ENCODE measurements at places on chromosomes 12 and 14.
A peak's percentile ranks its signal among the peaks of the same experiment; 100 is the strongest.

GRCh38 chr14:77097006-77097699 is 905 bp upstream of the CIPC start:
- DNase-seq, result no peak

DNA sequence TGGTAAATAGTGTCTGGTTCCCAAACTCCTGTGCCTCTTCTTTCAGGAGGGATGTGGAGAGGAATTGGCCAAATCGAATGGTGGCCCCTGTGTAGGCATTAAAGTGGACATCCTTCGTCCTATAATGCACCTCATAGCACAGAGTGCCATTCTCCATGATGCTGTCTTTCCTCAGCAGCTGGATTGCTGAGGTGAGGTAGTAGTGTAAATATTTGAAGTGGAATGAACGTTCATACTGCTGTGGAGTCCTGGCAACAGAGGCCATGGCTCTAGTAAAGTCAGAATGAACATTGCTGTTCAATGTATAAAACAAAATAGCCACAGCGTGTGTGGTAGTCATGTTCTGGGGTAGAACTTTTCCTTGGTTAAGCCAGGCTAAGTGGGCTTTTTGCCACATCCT is 2.7 kb downstream of the ART4 start:
- no peak for DNase-seq

- no peak for DNase-seq
These were observed 600 bp downstream of the SYT10 start for GRCh38 chr12:33438851-33439586.

- no peak for DNase-seq
These were observed 39.7 kb downstream of the FOS start for GRCh38 chr14:75318353-75318752.

DNA sequence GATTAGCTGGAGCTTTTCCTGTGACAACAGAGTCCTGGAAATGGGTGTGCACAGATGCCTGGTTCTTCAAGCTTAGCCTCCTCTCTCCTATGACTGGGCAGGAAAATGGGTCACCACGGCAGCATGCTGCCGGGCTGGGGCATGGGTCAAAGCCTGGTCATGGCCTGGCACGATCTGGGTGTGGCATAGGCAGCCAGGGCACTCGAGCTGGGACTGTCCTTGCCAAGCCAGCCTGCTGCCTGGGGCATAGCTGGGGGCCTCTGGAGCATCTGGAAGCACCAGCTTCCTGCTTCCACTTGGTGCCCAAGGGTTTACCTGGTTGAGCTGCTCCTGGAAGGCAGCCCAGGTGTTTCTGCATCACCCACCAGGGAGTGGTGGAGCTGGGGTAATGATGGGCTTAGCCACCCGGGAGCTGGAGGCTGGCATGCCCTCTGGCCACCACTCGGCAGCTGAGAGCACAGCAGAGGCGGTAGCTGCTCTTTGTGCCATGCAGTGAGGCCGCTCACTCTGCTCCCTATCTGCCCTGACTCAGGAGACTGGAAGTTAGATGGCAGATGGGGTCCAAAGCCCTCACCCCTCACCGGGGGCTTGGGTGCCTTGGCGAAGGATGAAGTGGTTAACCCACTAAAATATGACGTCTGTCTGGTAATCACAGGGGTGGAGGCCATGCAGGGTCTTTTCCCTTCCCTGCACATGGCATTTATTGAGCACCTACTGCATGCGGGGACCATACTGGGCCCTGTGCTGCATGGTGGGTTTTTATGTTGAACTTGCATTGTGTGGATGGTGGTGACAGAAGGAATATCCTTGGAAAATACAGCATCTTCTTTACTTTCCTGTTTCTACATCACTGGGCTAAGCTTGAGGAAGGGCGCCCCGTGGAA is 1.7 kb downstream of the OTUB2 start:
- DNase-seq, result no peak

DNA sequence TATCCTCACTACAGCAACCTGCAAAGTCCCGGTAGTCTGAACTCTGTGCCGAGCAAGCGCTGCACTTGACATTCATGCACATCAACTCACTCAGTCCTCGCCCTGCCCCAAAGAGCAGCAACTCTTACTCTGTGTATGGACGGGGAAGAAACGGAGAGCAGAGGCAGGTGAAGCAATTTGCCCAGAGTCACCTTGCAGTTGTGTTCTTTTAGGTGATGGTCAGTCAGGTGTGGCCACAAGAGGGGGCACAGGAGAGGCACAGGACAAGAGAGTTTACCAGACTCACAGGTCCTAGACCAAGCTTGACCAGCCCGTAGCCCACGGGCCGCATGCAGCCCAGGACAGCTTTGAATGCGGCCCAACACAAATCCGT is 39.1 kb downstream of the TSPAN11 start:
- DNase-seq, result no peak

GRCh38 chr12:112303004-112303403 is 79.2 kb downstream of the HECTD4 start:
- peak; percentile 20 for DNase-seq

DNA sequence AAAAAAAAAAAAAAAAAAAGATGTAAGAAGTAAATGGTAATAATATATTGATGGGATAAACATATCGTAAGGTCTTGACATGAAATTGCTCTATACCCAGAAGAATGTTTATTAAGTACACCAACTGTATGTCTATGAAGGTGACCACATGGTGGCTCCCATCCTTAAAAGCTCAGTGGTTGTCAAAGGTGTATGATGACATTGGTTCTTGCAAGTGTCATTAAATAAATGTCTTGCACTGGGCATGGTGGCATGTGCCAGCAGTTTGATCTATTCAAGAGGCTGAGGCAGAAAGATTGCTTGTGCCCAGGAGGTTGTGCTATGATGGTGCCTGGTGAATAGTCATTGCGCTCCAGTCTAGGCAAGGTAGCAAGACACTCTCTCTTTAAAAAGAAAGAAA is 10.4 kb downstream of the CCT2 start:
- DNase-seq, result no peak

GRCh38 chr14:38931969-38932652 is 170.9 kb downstream of the SEC23A start:
- DNase-seq, result no peak

DNA sequence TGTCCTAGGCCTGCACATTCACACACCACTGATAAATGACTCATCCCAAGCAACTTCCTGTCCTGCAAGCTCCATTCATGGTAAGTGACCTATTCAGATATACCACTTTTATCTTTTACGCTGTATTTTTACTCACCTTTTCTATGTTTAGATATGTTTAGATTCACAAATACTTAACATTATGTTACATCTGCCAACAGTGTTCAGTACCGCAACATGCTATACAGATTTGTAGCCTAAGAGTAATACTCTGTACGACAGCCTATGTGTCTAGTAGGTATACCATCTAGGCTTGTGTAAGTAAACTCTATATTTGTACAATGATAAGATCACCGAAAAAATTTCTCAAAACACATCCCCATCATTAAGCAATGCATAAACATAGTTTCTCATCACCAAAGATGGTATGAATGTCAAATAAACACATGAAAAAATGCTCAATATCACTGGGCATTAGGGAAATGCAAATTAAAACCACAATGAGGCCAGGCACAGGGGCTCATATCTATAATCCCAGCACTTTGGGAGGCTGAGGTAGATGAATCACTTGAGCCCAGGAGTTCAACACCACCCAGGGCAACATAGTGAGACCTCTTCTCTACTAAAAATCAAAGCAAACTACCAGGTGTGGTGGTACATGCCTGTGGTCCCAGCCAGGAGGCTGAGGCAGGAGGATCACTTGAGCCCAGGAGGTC is 20.7 kb downstream of the ATXN2 start:
- DNase-seq, result no peak

DNA sequence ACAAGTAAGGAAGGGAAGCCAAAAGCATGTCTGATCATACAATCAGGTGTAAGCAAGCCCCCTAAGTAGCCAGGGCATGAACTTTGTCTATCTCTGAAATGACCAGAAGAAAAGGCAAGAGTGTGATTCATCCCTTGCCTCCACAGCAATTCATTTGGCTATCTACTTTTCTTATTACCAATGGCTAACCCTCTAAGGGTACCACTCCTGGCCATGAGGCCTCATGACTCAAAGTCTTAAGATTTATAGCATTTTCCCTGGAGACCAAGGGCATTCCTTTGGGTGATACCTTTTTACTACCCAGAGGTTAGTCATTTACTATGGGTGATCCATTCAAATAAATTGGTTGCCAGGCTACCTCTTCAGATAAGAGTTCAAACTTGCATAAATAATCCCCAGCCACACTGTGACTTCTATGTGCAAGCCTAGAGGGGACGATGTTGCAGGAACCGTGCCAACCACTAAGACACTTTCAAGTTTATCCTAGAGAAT is 1.5 kb upstream of the LGALS3 start:
- DNase-seq, result no peak

GRCh38 chr14:82398256-82398655 is 864.6 kb upstream of the SEL1L start:
- DNase-seq, result no peak

DNA sequence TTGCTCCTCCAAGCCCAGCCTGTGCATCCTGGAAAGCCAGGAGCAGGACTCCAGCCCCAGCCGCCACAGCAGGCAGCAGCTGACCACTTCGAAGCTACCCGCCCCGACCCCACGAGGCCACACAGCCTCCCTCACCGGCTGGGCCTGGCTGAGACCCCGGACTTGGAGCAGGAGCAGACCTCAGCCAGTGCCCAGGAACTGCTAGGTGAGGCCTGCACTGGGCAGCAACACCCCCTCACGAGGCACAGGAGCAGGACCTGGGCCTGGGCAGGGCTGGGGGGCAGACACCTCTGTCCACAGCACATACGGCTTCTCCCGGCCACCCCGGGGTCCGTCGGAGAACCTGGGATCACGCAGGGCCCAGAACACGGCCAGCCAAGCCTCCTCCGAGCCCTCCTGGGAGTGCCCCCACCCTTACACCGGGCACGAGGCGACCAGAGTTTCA is 137.4 kb upstream of the C14orf180 start:
- no peak for DNase-seq

- no peak for DNase-seq
These were observed 161.2 kb downstream of the PRKCH start for GRCh38 chr14:61482348-61483206.

DNA sequence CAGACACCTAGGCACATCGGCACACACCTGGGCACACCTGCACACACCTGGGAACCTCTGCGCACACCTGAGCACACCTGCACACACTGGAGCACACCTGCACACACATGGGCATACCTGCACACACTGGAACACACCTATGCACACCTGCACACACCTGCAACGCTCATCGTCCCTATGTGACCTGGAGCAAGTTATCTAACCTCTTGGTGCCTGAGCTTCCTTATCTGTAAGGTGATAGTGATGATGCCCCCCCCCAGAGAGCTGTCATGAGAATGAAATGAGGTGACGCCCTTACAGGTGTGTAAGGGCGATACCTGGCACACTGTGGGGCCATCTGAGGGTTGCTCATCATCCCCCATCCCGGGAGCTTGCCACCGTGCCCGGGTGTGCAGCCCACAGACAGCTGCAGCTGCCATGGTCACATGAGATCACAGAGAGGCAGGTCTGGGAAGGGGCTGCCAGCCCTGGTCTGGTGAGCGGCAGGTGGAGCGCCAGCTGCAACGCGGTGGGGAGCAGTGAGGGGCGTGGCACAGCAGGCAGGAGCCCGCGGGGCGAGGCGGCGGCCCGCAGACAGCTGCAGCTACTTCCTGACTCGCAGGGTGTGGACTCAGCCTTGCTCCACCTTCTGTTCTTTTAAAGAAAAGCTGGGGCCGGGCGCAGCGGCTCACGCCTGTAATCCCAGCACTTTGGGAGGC is 59.9 kb upstream of the FBRSL1 start:
- DNase-seq, result no peak

DNA sequence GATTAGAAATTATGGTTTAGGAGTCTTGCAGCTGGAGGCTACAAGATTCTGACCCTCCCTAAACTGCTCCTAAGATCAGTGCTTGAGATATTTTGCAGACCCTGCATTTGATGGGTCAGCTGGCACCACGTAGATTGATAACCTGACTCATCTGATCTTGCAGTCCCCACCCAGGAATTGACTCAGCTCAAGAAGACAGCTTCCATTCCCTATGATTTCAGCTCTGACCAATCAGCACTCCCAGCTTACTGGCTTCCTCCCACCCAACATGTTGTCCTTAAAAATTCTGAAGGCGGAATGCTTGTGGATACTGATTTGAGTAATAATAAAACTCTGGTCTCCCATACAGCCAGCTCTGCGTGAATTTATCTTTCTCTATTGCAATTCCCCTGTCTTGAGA is 23.2 kb upstream of the MTHFD1 start:
- DNase-seq, result no peak

GRCh38 chr12:56766535-56766934 is 3.4 kb downstream of the HSD17B6 start:
- DNase-seq, result no peak

- no peak for DNase-seq
These were observed 26.4 kb downstream of the KCNK13 start for GRCh38 chr14:90088176-90088575.

DNA sequence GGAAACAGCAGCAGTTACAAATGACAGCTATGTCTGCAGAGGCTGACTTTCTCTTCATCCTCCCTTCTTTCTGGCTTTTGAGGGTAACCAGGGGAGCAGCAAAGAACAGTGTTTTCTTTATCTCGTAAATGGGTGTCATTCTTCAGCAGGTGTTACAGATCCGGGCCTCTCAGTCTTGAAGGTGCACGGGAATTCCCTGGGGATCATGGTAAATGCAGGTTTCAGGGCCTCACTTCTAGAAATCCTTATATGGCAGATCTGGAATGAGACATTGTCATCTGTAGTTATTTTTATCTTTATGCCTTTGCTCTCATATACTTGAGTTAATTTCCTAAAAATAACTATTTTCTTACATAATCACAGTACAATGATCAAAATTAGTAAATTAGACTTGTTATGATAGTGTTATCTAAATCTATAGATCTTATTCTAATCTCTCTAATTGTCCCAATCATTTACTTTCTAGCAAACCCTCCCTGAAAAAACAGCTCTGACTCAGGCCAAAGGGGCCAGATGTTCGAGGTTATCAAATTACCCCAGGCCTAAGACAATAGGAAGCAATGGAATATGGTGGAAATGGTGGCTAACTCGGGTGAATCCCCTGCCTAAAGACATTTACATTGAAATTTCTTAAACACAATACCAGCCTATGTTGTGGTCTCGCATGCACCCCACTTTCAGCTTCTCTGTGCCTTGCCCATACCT is 145.0 kb downstream of the CAND1 start:
- DNase-seq, result no peak

- DNase-seq, result no peak
These were observed 82.5 kb downstream of the LMO3 start for GRCh38 chr12:16523284-16523950.

- no peak for DNase-seq
These were observed 94.5 kb downstream of the PLXNC1 start for GRCh38 chr12:94242901-94243300.

- no peak for DNase-seq
These were observed 191.5 kb downstream of the NTF3 start for GRCh38 chr12:5623411-5623810.

GRCh38 chr14:88299865-88300530 is 23.1 kb downstream of the KCNK10 start:
- no peak for DNase-seq

DNA sequence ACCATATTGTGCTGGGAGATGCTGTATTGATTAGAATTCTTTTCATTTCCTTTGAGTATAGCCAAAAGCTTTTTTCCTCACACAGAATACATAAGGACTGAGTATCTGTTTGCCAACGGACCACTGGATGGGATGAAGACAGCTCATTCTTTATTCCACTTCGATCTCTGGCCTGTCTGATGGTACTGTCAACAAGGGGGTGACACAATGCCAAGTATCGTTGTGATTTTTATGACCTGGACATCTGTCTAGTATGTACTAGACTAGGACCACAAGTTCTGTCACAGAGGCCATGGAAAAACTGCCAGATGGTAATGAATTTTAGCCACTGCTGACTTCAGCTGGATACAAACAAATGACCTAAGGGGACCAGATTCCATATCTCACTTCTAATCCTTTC is 502.7 kb downstream of the SOX5 start:
- no peak for DNase-seq

- DNase-seq, result no peak
These were observed 20.3 kb downstream of the DCAF5 start for GRCh38 chr14:69132513-69133181.
